ENCODE measurements at places on chromosomes 7 and 10. TPM values are rescaled to one million over a fixed set of nuclear protein-coding genes. Genes with fewer than 3 reads are reported as not detected.

Gene CLCN1
- 0.31 TPM for total RNA-seq

Gene SRRM3
- total RNA-seq, result 2.3 TPM

Gene IRF5
- 32.0 TPM for total RNA-seq

Gene GRID1
- 2.7 TPM for total RNA-seq

Gene PBLD
- total RNA-seq, result 13.9 TPM

Gene ZFAND2A
- total RNA-seq, result 16.6 TPM

Gene C10orf88
- 10.7 TPM for total RNA-seq

Gene MYH16
- not detected for total RNA-seq

Gene SPDYE5
- 0.39 TPM for total RNA-seq

Gene CRYGN
- total RNA-seq, result not detected
